OCI-LY7 (cell line): ENCODE measurements at places on chromosomes 2 and 18. TPM values are rescaled to one million over a fixed set of nuclear protein-coding genes. Genes with fewer than 3 reads are reported as not detected.

- DNase-seq = no peak
These were observed 35.4 kb upstream of the LRP2 start for GRCh38 chr2:169397697-169398096.

GRCh38 chr2:59425247-59425646, 1128.2 kb downstream of the BCL11A start:
- no peak for DNase-seq

DNA sequence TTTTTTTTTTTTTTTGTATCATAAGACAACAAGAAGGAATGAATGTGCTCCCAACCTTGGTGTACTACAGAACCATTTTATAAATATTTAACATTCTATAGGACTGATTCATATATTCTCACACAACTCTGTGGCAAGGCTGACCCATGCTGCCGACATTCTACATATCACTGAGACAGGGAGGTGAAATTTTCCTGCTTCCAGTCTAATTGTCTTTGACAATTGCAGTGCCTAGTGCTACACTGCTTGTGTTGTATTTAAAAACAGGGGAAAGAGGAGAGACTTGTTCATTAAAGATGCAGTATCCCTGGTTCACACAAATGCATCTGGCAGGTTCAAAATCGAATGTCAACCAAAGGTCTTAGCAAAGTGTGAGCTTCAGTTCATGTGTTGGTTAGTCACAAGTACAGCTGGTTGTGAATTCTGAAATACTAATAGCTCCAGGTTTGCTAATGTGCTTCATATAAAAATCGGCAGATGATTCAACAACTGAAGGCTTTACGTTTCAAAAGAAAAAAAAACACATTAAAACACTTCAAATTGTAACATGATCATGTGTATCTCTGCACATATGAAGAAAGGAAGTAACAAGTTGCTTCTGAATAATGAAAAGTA, 130.8 kb downstream of the FIGN start:
- DNase-seq = no peak

DNA sequence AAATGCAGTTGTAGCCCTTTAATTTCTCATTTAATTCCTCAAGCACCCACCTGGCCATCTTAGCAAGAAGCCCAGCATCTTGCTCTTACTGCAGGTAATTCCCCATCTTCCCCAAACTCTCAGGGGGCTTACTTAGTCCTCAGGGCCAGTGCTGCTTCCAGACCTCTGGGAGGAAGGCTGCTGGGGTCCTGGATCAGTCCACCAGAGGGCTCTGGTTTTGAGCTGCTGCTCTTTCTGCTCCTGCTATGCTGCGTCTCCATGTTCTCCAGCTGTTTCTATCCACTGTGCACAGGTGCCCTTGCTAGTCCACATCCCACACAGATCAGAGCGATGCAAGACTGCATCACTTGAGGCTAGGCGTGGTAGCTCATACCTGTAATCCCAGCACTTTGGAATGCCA, 34.5 kb upstream of the TMEM87B start:
- no peak for DNase-seq

DNA sequence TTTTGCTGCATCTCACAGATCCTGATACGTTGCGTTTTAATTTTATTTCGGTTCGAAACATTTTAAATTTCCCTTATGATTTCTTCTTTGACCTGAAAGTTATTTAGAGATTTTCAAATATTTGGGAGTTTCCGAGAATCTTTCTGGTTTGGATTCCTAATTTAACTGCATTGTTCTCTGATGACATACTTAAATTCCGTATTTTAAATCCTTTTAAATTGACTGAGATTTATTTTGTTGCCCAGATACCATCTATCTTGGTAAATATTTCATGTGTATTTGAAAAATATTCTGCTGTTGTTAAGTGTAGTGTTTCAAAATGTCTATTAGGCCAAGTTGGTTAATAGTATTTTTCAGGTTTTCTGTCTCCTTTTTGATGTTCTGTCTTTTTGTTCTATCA, 37.7 kb downstream of the MROH2A start:
- no peak for DNase-seq

DNA sequence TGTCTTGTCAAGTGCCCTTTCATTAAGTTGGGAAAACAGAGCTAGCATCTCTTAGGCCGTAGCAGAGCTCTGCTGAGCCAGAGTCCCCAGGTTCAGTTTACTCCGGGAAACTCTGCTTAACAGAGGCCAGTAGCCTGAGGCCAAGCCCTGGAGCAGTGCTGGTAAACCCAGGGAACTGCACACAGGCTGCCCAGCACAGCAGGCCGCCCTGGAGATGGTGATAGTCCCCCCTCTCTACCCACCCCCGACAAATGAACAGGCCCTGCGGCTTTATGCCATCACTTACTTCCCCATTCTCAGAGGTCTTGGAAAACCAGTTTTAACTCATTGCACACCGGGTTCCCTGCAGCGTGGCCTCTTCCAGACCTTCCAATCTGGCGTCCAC, 3.5 kb downstream of the CNNM4 start:
- peak; percentile 37 for DNase-seq

- DNase-seq = no peak
These were observed 105.8 kb upstream of the CAVIN2 start for GRCh38 chr2:191952515-191953270.

GRCh38 chr2:2455151-2455550, 124.1 kb upstream of the MYT1L start:
- no peak for DNase-seq

DNA sequence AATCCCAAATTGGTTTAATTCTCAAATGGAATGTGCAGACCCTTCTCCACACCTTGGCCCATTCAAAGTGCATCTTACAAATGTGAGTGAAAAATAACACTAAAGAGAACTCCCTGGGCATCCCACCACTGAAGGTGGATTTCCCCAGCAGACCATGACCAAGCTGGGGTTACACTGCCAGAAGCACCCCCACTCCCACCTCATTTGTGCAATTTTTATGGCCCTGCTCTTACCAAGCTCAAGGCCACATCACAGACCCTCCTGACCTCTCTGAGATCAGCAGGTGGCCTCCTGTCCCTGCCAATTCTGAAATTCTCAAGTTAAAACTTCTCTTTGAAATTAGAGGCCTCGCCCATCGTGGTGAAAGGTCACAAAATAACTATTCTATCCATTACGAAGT, 21.6 kb downstream of the SIGLEC15 start:
- DNase-seq = no peak

DNA sequence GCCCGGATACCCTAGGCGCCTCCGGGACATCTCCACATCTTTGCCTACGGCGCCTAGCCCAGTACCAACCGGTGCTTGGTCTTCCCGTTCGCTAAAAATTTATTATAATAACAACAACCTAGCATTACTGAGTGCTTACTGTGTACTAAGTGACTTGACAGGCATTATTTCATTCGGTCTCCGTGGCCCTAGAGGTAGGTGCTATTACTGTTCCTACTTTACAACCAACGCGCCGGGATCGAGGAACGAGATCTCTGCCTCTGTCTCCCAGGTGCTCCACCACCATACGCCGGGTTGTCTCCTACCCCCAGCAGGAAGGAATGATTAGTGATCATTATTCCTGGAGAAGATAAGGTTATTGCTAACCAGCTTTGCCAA, 657 bp upstream of the BIN1 start:
- DNase-seq = no peak

GRCh38 chr2:46018773-46019591, 278.2 kb upstream of the EPAS1 start:
- no peak for DNase-seq

DNA sequence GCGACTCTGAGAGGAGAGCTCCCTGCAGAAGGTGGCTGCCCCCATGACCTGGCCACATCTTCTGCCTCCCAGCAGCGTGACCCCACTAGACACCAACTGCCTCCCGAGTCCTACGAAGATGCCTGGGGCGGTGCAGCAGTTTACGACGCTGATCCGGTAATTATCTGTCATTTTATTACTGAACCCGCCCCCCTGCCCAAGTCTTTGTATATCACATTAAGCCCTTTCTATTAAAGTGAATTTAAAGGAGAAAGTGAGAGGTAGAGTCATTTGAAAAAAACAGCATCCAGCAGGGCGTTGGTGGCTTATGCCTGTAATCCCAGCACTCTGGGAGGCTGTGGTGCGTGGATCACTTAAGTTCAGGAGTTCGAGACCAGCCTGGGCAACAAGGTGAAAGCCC, 33.4 kb downstream of the ABCG8 start:
- no peak for DNase-seq

DNA sequence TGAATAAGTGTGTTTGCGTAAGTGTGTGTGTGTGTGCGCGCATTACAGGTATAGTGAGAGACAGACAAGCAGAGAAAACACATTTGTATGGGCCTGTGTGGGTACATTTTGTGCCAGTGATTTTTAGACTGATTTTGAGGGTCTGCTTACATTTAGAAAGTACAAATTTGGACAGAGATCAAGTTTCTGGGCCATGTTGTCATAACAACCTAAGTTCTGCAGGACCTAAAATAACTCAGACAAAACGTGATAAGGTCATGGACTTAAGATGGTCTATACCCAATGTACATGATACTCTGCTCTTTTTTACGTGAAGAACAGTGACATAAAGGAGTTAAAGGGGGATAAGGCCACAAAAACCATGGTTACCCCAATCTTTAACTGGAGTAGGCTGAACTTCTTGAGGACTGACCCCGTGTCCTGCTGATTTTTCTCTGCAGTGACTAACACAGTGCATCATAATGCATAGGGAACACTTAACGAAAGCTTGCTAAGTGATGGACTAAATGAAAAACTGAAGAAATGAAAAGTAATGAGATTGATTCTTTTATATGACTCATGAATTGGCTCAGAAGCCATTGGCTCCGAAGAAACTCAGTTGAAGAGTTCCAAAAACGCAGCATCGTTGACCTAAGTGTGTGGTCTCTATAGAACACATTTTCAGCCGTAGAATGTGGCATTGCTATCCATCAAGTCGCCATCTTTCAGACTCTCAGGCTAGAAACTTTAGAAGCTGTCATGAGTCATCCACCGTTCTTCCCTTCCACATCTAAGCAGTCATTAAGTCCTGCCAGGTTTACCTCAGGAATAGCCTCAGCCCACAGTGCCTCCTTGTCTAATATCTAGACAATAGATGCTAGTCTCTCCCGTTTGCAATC, 61.6 kb upstream of the NCOA1 start:
- DNase-seq = no peak

- peak; percentile 57 for DNase-seq
These were observed 46.9 kb upstream of the GREB1L start for GRCh38 chr18:21194871-21195771.

- no peak for DNase-seq
These were observed 78.7 kb downstream of the ICOS start for GRCh38 chr2:204015118-204015843.

DNA sequence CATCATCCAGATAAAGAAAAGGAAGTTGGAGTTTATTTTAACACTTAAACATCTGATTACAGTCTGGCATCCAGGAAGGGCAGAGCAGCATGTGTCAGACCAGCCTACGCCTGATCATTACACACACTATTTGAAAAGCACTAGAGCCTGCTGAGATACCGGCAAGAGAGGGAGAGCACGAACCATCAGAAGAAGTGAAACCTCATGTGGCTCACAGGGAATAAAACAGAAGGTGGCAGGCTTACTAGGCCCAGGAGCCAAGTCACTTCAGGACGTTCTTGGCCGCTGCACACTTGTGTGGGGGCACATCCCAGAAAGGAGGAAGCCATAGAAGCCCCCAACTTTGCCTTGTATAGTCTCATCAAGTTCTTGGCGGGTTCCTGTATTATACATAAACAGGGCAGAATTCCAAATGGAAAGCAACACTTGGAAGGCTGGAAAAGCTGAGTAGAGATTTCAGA, 105.5 kb downstream of the UGGT1 start:
- DNase-seq = no peak

DNA sequence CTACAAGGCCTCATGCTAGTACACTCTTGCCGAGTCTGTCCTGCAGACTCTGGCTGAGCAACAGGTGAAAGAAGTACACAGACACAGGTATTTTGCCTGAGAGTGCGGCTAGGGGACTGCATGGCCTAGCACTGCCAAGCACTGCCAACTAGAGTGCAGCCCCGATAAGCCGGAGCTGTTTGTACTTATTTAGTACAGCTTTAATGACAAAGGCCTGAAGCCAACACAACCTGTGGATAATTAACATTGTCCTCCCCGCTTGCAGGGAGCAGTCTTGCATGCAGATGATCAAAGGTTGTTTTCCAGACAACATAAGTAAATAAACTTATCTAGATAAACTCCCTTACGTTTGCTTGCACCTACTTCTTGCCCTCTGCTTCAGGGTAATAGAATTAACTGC, 63.7 kb upstream of the MMADHC start:
- no peak for DNase-seq

GRCh38 chr2:191030521-191031154, 16.7 kb upstream of the STAT1 start:
- peak; percentile 63 for DNase-seq

- no peak for DNase-seq
These were observed 2.5 kb downstream of the KCNJ13 start for GRCh38 chr2:232773815-232774214.

GRCh38 chr18:44171301-44171700, 509.4 kb upstream of the SETBP1 start:
- no peak for DNase-seq

DNA sequence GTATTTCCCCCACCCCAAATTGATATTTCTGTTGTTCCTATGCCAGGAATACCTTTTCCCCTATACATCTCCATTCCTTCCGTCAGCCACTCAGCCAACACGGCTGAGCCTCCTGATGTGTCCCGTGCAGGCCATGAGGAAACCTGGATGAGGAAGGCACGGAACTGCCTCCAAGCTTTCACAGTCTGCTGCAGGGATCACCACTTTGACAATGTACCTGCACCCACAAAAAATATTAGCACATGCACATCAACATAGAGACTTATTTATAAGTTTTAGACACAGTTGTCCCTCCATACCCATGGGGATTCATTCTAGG, 101.4 kb upstream of the PPP1CB start:
- DNase-seq = no peak

Gene PTPRN
- total RNA-seq = not detected in 2 replicates

Gene PSMD1
- 81.2 and 105 TPM in 2 replicates for total RNA-seq

Gene GALNT14
- 20.1 and 25.6 TPM in 2 replicates for total RNA-seq

Gene LHCGR
- not detected in 2 replicates for total RNA-seq

Gene TUBB8B
- total RNA-seq = not detected in 2 replicates

Gene RGPD3
- total RNA-seq = not detected in 2 replicates

Gene MATN3
- total RNA-seq = not detected in 2 replicates

Gene LOXHD1
- total RNA-seq = not detected in 2 replicates

Gene CETN1
- total RNA-seq = not detected in 2 replicates

Gene ANKRD30B
- total RNA-seq = not detected in 2 replicates

Gene CXCR1
- not detected in 2 replicates for total RNA-seq

Gene MOCOS
- total RNA-seq = not detected in 2 replicates

Gene IMPACT
- not detected in 2 replicates for total RNA-seq

Gene DIPK1C
- not detected in 2 replicates for total RNA-seq

Gene TMEM200C
- not detected in 2 replicates for total RNA-seq
